Germinal center (tissue), 1 donor: ENCODE measurements at places on chromosomes 3 and 15.

GRCh38 chr3:42739401-42740158, 33.5 kb downstream of the CCDC13 start:
- no peak for DNase-seq

- DNase-seq: no peak
These were observed 242.5 kb upstream of the TBL1XR1 start for GRCh38 chr3:177439694-177440269.

- no peak for DNase-seq
These were observed 20.1 kb downstream of the DIPK2A start for GRCh38 chr3:143991713-143992112.

DNA sequence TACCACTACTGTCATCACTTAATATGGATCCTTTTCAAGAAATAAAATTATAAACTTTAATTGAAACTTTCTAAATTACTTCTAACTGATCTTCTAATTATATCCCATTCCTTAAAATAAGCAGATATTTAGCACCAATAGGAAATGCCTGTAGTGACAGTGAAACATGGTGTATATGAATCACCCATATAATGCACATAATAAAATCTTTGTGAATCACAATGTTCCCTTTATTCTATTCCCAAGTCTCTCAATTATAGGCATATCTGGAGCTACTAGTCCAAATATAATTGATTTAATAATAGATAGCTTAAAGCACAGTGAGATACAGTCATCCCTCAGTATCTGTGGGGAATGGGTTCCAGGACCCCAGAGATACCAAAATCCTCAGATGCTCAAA, 490.3 kb downstream of the NLGN1 start:
- DNase-seq: no peak

GRCh38 chr3:94779699-94780098, 716.8 kb downstream of the NSUN3 start:
- no peak for DNase-seq

DNA sequence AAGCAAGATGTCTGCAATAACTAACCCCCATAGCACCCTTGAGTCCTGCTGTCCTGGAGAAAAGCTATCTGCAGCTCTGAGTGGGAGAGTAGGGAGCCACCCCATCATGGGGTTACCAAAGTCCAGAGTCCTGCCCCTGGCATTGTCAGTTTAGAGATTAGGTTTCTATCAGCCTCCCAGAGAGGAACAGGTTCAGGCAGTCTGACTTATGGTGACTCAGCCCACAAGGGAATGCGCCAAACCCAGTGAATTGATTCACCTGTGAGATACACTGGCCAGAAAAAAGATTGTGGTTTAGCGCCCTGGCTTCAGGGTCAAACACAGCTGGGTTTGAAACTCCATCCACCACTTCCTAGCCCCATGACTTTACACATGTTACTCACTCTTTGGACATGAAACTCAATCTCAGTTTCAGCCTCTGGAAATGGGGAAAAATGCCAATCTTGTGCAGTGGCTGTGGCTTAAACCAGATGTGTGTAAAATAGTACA, 263.6 kb upstream of the HES1 start:
- DNase-seq: no peak

GRCh38 chr3:131387796-131388489, 6.4 kb downstream of the NUDT16 start:
- no peak for DNase-seq

DNA sequence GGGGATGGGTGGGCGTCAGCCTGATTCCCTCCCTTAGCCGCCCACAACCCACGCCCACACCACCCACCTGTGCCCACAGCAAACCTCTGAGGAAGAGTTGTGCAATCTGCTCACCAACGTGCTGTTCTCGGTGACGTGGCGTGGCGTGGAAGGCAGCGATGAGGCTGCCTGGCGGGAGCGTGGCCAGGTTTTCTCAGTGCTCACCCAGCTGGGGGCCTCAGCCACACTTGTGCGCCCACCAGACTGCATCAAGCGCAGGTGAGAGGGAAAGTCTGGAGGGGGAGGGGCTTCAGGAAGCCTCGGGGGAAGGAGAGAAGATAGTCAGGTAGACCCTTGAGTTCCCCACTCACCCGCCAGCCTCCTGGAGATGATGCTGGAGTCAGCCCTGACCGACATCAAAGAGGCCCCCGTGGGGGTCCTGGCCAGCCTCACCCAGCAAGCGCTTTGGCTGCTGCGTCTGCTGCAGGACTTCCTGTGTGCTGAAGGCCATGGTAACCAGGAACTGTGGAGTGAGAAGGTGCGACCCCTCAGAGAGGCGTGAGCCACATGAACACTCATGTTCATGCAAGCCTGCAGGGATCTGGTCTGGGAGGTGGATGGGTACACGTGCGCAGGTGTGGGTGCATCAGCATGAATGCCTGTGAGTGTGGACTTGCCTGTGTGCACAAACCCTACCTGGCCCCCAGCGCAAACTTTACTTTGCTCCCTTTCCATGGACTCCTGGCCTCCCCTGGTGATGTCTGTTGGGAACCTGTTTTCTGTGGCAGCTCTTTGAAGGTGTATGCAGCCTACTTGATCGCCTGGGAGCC, 21.7 kb downstream of the NBEAL2 start:
- no peak for DNase-seq

DNA sequence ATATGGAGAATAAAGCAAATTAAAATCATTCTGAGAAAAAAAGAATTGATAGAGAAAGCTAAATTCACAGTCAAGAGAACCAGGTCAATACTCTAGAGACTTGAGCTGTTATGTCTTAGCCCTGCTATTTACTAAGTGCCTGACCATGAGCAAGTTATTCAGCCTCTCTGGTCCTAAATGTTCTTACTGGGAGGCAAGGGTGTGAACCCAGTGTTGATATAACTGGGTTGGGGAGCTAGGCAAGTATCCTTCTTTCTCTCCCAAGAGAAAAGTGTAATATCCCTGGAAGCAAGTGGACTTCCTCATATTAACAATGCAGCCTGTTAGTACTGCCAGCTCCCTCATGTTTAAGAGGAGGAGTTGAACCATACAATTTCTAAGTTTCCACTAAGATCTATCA, 488.9 kb upstream of the RASGRP1 start:
- no peak for DNase-seq

DNA sequence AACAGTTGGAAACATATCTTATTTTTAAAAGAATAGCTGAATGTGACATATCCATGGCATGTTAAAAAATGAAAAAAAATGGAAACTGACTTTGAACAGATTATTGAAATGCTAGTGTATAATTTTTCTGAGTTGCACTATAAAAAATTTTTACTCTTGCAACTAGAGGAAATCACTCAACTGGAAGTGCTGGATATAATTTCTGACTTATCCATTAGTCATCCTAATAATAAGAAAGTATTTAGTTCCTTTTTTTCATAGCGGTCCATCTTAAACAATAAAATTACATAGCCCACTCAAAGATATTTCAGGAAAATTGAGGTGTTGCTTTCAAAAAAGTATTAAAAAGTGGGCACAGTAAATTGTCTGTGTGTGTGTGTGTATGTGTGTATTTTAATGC, 80.7 kb downstream of the MBNL1 start:
- no peak for DNase-seq
